ENCODE measurements at places on chromosomes 5 and 9.
A peak's percentile ranks its signal among the peaks of the same experiment; 100 is the strongest.

- DNase-seq = no peak
Measured at GRCh38 chr5:166287866-166288265, 2003.6 kb upstream of the WWC1 start.

DNA sequence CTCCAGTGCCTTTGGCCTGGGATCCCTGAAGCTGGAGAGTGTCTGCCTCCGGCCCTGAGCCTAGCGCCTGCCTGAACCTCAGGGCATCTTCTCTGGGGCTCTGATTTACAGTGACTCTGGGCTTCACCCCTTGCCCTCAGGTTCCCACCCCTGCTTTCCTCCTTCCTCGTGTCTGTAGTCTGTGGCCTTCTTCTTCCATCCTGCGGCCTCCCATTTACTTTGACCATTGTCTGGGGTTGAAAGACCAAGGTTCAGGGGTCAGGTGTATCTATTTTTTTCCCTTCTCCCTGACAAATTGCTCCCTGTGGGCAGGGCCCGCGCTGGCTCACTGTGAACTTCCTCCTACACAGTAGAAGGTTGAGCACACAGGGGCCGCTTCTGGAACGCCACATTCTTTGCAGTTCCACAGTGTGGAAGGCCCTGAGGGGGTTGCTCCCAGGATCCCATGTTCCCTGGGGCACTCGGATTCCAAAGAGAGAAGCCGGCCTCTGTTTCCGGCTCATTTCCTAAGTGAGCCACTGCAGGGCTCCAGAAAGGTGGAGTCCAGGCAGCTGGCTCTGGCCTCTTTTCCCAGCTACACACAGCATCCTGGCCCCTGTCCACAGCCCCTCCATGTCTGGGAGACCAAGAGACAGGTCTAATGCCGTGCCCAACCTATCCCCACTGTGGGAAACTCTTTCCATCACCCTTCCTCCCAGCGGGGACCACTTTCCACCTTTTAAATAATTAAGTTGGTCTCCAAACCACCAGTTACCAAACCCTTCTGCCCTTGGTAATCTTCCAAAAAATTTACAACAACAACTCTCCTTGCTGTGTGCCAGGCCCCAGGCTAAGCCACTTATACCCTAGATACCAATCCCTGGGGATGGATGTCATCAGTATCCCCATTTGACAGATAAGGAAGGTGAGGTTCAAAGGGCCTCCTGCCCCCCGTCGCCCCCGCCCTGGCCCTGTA lies 140.3 kb upstream of the IER5L start:
- DNase-seq = no peak

DNA sequence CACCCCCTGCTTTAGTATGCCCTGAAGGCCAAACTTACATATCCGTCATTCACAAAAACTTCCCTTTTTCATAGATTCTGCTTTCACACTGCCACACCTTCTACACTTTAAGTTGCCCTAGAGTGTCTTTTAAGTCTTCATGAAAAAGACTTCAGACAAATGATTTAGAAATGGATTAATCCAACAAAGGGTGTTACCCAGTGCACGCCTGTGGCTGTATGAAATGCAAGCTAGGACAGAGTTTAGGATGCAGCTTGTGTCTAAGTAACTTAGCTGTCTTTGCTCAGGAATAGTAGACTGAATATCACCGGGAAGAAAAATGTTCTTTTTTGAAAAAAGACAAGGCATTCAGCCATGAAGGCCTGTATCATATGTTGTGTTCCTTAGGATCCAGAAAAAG lies 210.0 kb downstream of the MPDZ start:
- DNase-seq = no peak

DNA sequence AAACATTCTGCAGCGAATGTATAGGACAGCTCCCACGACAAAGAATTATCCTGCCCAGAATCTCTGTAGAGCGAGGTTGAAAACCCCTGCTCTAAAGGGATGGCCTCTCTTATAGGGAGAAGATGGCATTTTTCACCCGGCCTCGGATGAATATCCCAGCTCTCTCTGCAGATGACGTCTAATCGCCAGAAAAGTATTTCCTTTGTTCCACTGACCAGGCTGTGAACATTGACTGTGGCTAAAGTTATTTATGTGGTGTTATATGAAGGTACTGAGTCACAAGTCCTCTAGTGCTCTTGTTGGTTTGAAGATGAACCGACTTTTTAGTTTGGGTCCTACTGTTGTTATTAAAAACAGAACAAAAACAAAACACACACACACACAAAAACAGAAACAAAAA lies 17.4 kb upstream of the RARS1 start:
- no peak for DNase-seq

GRCh38 chr9:9951556-9952160 lies 661.1 kb downstream of the PTPRD start:
- DNase-seq = no peak

GRCh38 chr5:100595152-100595811 lies 60.1 kb downstream of the FAM174A start:
- no peak for DNase-seq

DNA sequence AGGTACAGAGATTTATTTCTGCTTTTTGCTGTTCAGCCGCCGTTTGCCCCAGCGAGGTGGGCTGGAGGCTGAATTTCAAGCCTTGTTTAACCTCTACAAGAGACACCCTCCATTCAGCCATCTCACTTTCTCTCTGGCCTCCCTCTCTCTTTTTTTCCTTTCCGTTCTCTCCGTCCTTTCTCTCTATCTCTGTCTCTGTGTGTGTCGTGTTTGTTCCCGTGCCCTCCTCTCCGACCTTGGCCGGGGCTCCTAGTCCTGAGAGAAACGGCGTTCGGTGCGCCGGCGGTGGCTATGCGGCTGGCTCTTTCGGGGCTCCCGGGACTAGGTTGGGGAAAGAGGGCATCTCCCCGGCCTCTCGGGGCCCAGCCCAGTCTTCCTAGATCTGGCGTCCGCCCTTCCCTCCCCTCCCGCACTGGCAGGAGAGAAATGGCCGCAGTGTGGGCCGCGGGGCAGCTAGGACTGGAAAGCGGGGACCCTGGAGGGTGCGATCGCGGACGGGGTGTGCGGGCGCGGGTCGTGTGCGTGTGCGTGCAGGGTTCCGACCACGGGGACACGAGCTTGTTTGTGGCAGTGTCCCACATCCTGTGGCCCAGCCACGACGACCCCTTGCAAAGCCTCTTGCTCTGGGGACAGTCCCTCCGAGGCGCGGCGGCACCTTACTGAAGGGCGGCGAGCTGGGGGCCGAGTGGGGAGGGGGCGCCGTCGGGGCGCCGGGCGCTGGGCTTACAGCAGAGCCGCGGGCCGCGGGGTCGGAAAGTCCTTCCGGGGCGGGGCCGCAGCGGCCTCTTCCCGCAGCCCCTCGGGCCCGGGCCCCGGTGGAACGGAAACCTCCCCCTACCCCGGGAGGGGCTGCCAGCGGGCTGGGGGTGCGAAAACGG lies 5.7 kb downstream of the LHX2 start:
- no peak for DNase-seq

DNA sequence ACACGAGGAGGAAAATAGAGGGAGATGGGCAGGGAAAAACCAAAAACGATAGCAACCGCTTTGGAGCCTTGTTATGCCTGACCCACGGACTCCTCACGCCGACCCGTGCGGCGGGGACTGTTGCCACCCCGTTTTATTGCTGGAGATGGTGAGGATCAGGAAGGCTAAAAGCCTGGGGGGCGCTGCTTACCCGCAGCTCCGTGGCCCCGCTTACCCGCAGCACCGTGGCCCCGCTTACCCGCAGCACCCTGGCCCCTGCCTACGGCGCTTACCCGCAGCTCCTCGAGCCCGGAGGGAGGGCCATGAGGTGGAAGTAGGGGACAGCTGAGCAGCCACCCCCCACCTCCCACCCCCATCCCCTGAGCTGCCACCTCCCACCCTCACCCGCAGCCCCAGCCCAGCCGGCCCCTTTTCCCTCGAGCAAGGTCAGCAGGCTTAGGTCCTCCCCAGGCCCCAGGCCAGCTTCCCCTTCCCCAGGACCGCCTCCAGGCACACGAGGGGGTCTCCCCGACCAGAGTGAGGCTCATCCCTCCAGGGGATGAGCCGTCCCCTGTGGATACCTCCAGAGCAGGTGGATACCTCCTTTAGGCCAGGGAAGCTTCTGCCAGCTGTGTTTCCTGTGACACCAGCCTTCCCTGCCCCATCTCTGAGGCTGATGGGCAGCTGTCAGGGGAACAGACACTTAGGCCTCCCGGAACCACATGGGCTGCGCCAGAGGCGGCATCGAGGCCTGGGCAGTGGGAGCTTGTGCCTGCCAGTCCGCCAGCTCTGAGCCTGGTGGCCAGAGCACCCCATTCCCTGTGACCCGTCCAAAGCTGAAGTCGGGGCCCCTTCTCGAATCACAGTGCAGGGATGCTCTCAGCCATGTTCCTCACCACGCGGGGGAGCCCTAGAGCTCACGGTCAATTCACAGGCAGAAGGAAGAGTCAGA lies 92.3 kb downstream of the LMX1B start:
- peak; percentile 46 for DNase-seq

- DNase-seq = no peak
Measured at GRCh38 chr9:38211002-38211401, 142.0 kb upstream of the SHB start.

DNA sequence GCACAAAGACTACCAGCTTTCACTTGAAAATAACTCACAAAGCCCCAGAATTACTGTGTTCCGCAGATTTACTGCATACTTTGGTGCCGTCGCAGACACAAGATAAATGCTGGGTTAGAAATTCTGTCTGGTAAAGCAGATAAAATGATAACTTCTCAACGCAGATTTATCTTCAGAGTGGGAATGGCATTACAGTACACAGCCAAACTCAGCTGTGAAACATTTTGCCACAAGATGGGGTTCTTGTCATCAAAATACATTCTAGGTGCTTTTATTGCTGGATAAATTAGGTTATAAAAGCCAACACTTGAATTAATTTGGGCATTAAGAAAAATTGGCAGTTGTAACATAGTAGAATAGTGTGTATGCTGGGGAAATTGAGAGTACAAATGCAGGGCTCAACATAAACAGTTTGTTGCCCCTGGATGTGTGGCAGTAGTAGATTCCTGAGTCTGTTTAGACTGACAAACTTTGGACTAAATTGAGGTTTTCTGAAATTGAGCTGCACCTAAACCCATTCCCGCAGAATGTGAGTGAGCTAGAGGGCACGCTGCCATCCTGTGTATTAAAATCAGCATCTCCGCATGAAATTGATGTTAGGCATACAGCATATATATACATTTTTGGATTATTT lies 61.1 kb downstream of the LMNB1 start:
- DNase-seq = no peak

GRCh38 chr5:175573493-175574269 lies 84.2 kb upstream of the HRH2 start:
- DNase-seq = no peak

DNA sequence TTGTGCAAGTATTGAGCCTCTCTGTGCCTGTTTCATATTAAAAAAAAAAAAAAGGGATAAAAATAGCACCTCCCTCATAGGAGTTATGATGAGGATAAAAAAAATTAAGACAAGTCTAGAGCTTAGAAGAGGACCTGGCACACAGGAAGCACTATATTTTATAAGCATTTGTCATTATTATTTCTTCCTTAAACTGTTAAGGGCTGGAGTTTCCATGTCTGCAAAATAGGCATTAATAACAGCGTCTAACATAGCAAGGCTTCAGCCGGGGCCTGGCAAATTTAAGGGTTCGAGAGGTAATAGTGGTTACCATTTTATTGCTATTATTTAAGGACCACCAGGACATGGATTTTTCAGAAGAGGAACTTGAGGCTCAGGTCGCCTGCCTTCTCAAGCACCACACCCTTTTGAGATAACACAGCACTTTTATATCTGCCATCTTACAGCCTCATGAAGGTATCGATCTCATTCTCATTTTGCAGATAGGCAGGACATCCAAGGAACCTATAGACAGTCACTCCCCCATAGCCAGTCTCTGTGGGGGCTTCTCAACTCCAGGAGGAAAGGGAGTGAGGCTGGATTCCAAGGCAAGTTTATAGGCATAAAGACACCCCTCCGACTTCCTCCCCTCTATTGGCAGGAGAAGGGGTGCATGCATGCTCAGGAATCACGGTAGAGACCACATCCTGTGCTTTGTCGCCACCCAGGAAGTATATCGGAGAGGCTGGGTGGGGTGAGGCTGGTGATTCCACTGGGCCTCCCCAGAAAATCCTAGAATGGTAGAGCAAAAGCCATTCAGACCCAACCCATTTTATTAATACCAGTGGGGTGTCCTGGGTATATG lies 2.4 kb downstream of the ANXA6 start:
- DNase-seq = peak; percentile 77

- DNase-seq = no peak
Measured at GRCh38 chr5:84281383-84281782, 103.3 kb downstream of the EDIL3 start.

GRCh38 chr5:90590-91547 lies 1.1 kb upstream of the PLEKHG4B start:
- no peak for DNase-seq

DNA sequence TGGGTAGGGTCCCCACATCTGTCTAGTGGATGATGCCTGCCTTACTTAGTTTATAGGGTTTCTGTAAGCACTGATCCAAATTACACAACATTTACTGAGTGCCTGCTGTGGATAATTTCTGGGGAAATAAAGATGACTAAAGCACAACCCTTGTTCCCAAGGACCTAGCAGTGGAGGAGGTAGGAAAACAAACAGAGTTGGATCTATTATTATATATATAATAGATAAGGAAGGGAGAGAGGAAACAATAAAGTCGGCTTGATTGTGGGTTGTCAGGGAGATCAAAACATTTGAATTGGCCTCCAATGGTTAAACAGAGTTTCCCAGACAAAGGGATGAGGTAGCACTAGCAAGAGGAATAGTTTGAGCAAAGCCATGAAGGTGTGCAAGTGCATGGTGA lies 14.0 kb downstream of the IL33 start:
- DNase-seq = no peak

DNA sequence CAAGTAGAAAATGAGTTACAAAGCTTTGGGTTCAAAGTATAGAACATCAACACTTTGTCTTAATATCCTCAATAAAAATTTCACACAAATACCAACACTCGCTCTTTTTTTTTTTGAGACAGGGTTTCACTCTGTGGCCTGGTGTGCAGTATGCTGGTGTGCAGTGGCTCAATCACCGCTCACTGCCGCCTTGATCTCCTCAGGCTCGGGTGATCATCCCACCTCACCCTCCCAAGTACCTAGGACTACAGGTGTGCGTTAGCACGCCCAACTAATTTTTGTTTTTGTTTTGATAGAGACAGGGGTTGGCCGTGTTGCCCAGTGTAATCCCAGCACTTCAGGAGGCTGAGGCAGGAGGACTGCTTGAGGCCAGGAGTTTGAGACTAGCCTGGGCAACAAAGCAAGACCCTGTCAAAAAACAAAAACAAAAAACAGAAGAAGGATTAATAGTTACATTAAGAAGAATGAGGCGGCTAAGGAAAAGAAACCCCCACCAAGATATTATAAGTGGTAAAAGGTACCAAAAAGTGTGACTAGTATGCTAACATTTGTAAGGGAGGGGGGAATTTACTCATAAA lies 20.3 kb downstream of the FNBP1 start:
- DNase-seq = no peak

- no peak for DNase-seq
Measured at GRCh38 chr5:124764992-124765611, 18.7 kb upstream of the ZNF608 start.

- no peak for DNase-seq
Measured at GRCh38 chr9:136931611-136932130, 12.9 kb downstream of the FBXW5 start.

- DNase-seq = no peak
Measured at GRCh38 chr5:68012429-68012828, 203.1 kb upstream of the PIK3R1 start.

GRCh38 chr9:81473708-81474107 lies 215.6 kb downstream of the TLE1 start:
- no peak for DNase-seq

All from central memory CD4-positive, alpha-beta T cell (primary cell).